ENCODE measurements at places on chromosomes 11 and 22.

DNA sequence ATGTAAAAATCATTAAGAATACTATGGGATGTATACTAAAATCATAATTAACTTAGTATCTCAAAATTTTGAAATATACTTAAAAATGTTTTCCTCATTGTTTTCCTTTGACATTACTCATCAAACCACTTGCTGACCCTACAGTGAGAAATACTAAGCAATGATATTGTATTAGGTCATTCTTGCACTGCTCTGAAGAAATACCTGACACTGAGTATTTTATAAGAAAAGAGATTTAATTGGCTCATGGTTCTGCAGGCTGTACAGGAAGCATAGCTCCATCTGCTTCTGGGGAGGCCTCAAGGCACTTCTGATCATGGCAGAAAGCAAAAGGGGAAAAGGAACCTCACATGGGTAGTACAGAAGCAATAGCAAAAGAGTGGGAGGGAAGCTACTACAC lies 950.9 kb upstream of the CHORDC1 start:
- no peak for DNase-seq

DNA sequence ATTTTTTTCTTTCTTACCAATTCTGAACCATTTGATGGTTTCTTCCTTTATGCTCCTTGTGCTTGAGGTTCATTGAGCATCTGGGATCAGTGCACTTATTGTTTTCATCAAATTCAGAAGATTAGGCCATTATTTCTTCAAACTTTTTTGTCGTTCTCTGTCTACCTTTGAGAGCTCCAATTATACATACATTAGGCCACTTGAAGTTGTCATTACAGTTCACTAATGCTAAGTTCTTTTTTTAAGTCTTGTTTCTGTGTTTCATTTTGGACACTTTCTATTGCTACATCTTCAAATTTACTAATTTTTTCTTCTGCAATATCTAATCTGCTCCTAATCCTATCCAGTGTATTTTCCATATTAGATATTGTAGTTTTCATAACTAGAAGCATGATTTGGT lies 40.8 kb downstream of the CDPF1 start:
- DNase-seq: no peak

DNA sequence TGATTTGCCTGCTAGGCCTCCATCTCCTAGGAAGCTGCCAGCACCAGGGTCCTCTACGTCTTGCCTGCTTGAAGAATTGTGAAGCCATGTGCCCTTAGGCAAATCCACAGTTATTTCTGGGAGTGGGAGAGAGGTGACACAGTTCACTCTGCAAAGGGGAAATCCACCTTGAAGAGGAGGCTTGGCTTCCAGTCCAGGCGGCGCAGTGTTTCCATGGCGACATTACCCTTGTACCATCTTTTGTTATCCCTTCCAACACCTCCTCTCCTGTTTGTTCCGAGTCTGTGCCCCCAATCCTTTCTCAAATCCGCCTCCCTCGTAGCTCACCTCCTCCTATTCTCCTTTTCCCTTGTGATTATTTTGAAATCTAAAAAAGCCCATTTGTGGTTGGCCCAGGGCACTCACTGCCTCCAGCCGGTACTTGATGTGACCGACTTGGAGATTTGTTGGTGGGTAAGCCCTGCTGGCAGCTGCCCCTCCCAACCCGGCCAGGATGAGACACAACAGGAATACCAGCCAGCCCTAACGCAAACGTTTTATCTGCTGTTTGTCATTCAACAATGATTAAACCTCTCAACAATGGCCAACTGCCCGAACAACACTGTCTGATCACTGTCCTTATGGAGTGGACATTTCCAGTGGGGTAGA lies 18.4 kb downstream of the SYT13 start:
- DNase-seq: no peak

GRCh38 chr11:47856186-47856585 lies 8.0 kb upstream of the NUP160 start:
- no peak for DNase-seq

GRCh38 chr11:76752321-76753143 lies 30.6 kb upstream of the TSKU start:
- peak; percentile 83 for DNase-seq

DNA sequence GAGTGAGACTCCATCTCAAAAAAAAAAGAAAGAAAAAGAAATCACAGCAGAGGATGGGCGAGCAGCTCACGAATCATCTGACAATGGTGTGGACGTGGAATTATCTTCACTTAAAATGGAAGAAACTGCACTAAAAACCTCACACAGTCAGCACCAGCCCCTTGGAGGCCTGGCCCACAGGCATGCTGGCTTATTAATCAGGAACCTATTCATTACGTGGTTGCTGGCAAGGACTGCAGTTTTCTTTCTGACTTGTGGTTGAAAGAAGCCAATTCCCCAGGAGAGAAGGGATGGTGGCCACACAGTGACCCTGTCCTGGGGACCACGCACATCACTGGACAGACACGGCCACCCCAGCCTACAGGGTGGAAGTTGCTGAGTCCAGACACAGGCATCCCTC lies 401.1 kb downstream of the CTTN start:
- no peak for DNase-seq
